Activated CD4-positive, alpha-beta T cell treated with anti-CD3 and anti-CD28 coated beads, Interleukin-2, amount 50 U/mL, for 16 hours (primary cell): ENCODE measurements at places on chromosomes 6 and 20.

GRCh38 chr6:22411376-22412105, 114.7 kb upstream of the PRL start:
- no peak for DNase-seq

DNA sequence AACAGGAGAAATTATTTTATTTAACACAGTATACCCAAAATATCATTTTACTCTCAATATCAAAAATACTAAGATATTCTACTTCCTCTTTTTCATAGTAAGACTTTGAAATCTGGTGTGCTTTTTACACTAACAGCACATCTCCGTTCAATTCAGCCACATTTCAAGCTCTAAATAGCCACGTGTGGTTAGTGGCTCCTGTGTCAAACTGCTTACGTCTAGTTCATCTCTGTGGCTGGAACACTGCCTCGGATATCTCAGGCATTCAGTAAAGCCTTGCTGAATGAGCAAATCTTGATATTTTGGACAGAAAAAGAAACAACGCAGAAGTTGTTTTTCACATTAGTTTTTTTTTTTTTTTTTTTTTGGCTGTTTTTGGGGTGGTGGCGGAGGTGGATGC, 136.1 kb downstream of the EYA4 start:
- DNase-seq = no peak

- peak; percentile 41 for DNase-seq
Observed at GRCh38 chr20:37308086-37309050, 18.9 kb downstream of the MANBAL start.

- DNase-seq = no peak
Observed at GRCh38 chr6:5998236-5998635, 8.5 kb downstream of the NRN1 start.

DNA sequence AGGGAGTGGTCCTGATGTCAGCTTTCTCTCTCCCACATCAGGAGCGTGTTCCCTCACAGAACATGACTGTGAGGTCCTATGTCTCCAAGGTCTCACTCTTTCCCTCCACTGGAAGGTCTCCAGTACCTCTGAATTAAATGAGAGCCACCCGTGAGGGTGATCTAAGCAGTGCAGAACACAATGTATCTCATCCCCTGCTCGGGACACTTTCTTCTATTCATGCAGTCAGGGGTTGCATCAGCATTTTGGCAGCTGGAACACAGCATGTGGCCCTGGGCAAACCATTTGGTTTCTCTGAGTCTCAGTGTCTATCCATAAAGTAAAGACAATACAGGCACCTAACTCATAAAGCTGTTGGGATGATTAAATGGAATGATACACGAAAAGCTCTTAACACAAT, 34.2 kb downstream of the MAFB start:
- DNase-seq = no peak

DNA sequence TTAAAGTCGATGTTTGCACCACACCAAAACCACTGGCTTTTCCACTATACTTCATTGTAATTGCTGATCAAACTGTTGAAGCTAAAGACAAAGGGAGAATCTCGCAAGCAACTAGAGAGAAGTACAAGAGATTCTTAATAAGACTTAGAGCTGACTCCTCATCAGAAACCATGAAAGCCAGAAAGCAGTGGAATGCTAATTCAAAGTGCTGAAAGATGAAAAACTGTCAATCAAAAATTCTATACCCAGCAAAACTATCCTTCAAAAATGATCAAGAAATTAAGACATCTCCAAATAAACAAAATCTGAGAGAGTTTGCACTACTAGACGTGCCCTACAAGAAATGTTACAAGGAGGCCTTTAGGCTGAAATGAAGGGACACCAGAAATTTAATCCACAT, 52.6 kb downstream of the CD83 start:
- no peak for DNase-seq

GRCh38 chr6:43269273-43270007, 26.2 kb downstream of the TTBK1 start:
- DNase-seq = peak; percentile 10

DNA sequence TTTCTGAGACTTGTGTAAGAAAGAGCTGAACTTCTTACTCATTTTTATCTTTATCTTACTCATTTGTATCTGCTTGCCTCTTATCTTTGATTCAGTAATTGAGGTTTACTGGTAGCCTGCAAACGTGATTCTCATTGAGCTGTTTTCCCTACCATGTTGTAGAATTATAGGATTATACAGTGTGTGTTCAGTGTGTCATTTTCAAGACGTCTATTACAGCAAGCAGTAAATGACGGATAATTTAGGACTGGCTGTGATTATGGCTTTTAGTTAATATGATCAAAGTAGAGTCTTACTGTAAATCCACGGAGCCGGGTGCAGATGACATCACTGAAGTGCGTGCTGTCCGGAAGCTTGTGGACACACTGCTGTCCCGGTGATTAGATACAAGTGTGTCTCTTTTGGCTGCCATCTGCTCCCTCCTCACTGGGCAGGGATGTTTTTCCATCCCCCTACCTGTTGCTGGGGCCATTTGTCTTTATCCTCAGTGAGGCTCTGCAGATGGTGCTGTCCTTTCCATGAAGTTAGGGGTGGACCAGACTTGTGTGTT, 6.0 kb downstream of the NELFCD start:
- DNase-seq = peak; percentile 42

DNA sequence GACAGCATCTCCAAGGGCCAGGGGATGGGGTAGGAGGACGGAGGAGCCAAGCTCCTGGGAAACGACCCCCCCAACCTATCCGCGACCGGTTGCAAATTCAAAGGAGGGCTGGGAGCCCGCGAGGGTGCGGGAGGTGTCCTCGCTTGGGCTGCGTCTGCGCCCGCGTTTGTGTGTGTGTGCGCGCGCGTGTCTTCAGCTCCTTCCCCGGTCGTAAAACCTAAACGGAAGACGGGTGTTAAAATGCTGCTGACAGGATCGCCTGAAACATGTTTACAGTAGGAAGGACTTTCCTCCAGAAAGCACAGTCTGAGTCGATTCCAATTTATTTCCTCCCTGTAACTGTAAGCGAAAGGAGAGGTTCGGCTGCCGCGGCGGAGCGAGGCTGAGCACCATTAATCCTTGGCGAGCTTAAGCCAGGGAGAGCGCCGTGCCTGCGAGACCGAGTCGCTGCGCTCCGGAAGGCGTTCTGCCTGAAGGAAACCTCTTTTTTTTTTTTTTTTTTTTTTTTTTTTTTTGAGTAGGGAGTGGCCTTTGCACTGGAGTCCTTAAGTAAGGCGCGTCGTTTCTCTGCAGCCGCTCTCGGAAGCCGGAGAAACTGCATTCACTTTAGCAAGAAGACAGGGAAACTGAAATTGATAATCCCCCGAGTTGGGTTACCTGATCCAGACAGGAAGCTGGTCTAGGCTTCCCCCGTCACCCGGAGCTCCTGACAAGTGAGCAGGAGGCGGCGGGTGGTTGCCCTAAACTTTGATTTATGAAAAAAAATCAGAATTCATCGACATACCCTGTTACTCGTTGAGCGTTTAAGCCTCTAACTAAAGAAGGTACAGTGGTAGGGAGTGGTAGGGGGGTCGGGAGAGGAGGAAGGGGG, 4.8 kb upstream of the SOX4 start:
- DNase-seq = peak; percentile 49

GRCh38 chr6:3449750-3450305, 7.0 kb downstream of the SLC22A23 start:
- DNase-seq = no peak

GRCh38 chr20:32891926-32892660, 33.4 kb downstream of the EFCAB8 start:
- DNase-seq = no peak

GRCh38 chr6:151108548-151108947, 131.2 kb upstream of the AKAP12 start:
- DNase-seq = no peak

- no peak for DNase-seq
Observed at GRCh38 chr6:17491416-17492142, 98.2 kb downstream of the CAP2 start.

GRCh38 chr6:41584205-41584604, 38.0 kb downstream of the FOXP4 start:
- DNase-seq = no peak

GRCh38 chr6:89509777-89510281, 76.9 kb downstream of the ANKRD6 start:
- DNase-seq = no peak

- DNase-seq = no peak
Observed at GRCh38 chr20:41405436-41405835, 38.8 kb upstream of the EMILIN3 start.

DNA sequence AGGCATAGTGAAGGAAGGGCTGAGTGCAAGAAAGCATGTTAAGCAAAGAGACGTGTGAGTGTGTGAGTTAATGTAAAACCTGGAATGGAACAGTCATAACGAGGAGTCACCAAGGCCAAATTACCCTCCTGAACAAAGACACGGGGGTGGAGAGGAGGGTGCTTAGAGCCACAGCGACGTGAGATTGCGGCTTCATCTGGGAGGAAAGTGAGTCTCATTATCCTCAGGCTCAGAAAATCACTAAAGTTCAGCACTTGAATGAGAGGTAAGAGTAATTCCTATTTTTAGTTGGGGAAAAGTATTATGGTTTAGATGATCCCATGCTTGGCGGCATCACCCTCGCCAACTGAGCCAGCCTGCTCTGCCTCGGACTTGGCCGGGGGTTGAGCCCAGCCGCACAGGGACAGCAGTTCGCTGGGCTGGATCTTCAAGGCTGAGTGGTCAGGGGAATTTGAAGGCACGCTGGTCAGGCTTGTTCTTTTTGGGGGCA, 136.6 kb downstream of the DTNBP1 start:
- DNase-seq = no peak

DNA sequence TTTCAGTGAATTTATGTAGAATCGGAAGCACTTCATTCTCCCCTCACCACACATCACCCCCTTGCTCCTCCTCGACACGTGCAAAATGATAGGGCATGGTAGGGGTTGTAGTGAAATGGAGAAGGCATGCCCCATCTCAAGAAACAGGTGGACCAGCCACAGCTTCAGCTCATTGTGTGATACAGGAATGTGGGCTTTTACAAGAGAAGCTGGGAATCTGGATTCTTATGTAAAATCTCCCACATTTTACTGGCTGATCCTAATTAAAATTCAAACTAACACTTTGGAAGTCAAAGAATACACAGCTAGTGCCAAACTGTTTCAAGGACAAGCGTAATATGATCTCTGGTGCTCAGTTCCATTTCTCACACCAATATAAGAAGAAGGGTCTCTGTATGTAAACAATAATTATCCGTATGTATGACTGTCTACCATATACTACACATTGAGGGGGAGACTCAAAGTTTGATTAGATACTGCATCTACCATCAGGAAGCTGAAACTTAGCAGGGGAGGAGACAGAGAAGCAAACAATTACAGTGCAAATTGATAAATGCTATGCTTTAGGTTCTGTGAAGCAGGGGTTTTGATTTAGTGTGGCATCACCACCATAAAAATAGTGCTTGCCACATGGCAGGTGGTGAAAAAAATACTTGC, 24.3 kb upstream of the KIAA0408 start:
- DNase-seq = no peak

GRCh38 chr6:97563529-97563928, 280.5 kb upstream of the MMS22L start:
- no peak for DNase-seq

GRCh38 chr6:161407581-161407980, 133.7 kb upstream of the AGPAT4 start:
- no peak for DNase-seq

DNA sequence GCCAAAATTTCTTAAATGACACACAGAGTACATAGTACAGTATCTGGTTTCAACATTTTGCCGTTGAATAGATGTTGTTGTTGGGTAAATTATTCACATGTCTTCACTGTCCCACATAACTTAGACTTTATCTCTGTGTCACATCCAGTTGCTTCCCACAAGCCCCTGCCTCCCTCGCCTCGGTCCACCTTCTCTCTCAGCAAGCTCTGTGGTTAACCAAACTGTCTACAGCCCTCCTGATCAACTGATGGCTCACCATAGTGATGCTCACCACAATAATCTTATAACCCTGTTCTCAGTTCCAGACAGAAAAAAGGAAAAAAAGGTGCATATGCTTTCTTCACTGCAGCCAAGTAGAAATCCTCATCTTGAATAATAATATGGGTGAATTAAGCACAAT, 23.0 kb downstream of the IL17F start:
- DNase-seq = peak; percentile 70

DNA sequence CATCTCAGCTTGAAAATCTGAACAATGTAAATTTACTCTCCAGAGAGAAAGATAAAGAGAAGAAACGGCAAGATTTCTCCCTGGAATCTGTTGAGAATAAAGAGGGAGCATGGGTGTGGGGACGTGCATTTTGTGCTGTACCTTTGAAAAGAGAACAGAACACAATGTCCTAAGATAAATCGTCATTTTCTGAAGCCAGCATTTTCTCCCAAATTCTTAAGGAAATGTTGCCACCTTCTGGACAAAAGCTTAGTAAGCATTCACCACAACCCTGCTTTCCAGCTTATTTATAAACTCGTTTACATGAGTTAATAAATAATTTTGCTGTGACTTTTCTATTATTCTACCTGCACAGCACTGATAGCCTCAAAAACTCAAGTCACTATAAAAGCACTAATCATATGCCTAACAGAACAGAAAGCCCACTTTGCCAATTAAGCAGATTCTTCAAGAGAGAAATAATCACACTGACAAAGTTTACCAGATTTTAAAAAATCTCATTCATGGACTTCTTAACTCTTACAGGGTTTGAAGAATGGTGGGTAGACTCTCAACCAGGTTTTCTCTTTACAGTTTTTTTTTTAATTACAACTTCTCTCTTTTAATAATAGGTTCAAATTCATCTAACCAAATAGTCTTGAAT, 155.8 kb downstream of the MBOAT1 start:
- peak; percentile 14 for DNase-seq

GRCh38 chr6:108464418-108465097, 96.2 kb upstream of the FOXO3 start:
- no peak for DNase-seq

DNA sequence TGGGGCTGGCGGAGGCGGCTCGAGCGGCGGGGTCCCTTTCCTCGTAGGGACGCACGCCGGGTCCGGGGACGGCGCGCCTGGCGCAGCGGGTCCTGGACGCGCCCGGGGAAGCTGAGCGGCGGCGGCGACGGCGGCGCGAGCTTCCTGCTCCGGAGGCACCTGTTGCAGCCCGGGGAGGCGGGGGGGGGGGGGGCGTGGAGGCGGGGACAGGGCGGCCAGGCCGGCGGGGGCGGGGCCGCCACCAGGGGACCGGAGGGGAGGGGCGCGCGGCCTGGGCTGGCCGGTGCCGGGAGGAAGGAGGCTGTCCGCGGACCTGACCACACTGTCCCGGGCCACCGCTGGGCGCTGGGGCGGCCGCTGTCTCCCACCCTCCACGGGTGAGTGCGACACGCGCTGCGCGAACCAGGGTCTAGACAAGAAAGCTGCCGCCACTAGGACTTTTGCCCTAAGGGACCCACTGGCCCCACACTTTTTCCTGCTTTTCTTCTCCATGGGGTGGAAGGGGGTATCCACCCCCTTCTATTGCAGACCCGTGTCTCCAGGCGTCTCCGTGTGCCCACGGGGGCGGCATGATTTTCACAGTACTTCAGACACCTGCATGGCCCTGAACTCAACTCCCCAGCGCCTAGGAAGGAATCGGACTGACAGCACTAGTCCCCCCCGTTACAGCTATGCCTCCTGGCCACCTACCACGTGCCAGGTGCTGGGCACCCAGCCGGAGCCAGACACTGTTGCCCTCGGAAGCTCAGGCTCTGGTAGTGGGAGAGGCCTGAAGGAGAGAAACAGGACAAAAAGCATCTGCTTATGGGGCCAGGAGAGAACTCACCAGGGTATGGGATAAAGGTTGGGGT, at the start of gene NFATC2:
Gene NFATC2 (minus strand): TSS at position 149 of the 851 bp plus-strand sequence. CDS start 220 bp downstream, outside the sequence.
- DNase-seq = peak; percentile 60

GRCh38 chr6:33428224-33428965, 8.5 kb downstream of the SYNGAP1 start:
- DNase-seq = peak; percentile 57
